Effector memory CD4-positive, alpha-beta T cell (primary cell): ENCODE measurements at places on chromosomes 3 and 15.

DNA sequence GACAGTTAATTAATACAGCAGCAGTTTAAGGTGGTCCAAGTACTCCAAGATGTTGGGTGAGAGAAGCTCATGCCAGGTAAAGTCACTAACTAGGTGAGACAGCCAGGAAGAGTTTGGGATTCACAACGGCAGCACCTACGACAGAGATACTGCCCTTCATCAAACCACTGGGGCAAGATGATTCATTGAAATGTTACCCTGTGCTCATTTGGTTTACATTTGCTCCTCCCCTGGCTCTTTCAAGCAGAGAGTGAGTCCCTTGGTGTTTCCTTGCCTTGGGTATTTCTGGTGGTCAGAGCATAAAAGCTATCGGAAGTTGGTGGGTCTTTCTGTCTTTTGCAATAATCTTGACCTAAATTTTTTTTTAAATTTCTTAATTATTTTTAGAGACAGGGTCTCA is 19.9 kb upstream of the PDE8A start:
- no peak for DNase-seq

DNA sequence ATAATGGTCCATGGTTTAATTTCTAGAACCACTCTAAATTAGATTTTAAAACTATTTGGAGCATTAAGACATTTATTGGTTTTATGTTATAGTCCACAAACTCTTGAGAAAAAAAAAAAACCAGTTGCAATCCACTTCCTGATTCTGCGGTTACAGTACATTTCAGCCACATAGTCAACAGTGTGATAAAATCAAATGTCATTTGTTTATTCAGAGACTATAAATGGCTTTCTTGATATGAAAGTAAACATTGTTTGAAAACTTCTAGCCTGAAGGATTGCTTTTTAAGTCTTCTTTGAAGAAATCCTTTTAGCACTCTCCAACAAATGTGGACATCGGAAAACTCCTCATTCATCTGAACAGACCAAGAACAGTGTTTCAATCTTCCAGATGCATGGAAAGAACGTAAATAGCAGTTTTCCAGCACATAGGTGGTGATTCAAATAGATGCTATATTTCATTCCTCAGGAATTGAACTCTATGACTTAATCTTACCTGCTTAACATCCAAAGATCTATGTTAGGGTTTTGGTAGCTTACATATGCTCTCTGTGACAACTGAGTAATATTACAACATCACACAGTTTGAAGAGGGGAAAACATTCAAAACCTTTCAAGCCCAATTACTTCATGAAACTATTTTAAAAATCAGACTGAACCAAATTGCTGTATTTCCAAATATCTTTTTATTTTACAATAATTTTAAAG is 87.8 kb upstream of the UBE2E2 start:
- no peak for DNase-seq

- DNase-seq = no peak
These were observed 140.7 kb downstream of the FHIT start for GRCh38 chr3:61110576-61110975.

- no peak for DNase-seq
These were observed 4.7 kb downstream of the AMT start for GRCh38 chr3:49417516-49418120.

DNA sequence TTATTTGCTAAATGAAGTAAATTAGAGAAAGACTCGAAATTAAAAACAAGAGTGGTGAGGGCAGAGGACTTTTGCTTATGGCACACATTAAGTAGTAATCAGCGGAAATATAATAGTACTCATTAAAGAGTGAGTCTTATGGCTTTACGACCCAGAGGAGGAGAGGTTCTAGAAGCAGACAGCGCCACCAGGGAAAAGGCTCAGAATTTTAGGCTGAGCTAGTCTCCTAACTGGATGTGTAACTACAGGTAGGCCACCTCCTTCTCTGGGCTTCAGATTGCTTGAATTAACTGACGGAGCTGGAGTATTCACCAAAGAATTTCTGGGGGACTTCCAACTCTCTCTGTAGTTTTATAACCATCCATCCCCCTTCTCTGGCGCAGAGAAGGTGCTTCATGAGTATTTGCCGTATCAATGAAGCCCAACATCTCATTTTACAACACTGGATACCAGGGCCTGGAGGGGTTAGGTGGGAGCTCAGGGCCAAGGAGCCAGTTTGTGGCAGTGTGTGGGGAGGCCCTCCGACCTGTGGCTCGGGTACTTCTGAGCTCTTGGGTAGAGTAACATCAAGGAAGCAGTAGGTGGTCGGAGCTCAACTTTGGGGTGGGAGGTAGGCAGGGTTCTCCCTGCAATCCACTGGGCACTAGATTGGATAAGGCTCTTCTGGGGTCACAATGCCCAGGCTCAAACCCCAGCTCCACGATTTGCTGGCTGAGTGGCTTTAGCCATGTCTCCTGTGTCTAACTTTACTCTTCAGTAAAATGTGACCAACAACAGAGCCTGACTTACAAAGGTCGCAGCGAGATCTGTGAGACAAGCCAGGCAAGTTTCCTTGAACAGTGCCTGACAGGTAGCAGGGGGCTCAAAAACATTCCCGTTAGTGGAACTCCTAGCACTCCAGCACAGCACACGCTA is 1.1 kb downstream of the CHCHD4 start:
- DNase-seq = no peak

GRCh38 chr3:99710094-99710493 is 71.7 kb downstream of the COL8A1 start:
- no peak for DNase-seq

- DNase-seq = no peak
These were observed 463.1 kb upstream of the GOLIM4 start for GRCh38 chr3:168558728-168559411.
